NCI-H1694 treated with DMSO at 0.1 percent for 48 hours (cell line): ENCODE measurements at places on chromosomes 6 and 20.

DNA sequence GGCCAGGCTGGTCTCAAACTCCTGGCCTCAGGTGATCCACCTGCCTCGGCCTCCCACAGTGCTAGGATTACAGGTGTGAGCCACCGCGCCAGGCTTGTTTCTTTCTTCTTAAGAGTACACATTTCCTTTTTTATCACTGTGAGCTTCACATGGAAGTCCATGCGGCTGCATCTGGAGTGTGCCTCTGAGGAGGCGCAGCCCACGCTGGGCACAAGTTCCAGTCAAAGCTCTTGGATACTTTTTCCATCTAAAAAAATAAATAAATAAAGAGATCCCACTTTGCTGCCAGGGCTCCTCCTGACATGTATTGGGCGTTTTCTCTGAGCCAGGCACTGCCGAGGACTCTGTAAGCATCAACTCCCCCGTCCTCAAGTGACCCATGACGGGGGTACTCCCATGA lies 123.0 kb downstream of the PREX1 start:
- DNase-seq, result no peak

GRCh38 chr20:1394686-1395085 lies 1.8 kb upstream of the FKBP1A start:
- no peak for DNase-seq

- no peak for DNase-seq
Measured at GRCh38 chr20:21340991-21341697, 38.0 kb downstream of the XRN2 start.

DNA sequence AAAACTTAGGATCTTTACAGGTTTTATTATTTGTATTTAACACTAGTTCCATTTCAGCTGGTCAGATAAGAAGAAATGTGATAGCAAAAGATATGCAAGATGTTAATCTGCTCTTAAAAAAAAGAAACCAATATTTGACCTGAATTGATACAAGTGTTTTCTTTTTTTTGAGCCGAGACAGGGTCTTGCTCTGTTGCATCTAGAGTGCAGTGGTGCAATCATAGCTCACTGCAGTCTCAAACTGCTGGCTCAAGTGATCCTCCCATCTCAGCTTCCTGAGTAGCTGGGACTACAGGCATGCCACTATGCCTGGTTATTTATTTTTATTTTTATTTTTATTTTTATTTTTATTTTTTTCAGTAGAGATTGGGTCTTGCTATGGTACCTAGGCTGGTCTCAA lies 133.0 kb downstream of the GMPR start:
- DNase-seq, result no peak

DNA sequence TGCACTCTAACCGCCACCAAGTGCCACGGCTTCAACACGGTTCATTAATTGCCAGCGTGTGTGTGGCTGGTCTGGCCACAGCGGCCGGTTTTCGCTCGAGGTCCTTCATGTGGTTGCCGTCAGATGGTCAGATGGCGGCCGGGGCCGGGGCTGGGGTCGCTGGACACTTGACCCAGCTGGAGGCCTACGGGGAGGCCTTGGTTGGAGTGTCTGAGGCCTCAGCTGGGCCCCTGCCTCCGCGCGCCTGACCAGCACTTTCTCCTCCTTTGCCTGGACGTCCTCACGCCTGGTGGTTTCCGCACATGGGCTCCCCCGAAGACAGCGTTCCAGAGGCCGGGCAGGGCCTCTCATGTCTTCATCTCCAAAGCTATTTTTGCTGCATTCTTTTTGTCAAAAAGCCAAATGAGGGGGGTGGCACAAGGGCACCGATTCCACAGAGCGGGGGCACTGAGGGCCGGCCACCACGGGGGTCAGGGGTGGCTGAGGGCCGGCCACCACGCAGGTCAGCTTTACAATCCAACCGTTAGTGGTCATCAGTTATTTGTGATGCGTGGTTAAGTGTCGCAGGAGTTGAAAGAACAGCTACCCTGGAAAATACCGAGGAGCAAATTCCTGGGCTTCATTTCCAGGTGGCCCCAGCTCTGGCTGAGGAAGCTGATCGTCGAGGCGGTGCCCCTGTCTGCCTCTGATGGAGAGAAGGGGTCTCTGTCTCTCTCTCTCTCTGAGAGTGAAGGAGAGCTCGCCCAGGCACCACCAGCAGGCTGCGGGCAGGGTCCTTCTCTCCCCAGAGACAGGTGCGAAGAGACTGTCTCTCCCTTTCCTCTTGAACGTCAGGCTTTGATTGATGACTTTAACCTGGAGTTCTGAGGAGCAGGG lies 50.5 kb upstream of the FRMD1 start:
- DNase-seq, result no peak

GRCh38 chr6:149482545-149483333 lies 2.1 kb downstream of the ZC3H12D start:
- no peak for DNase-seq

GRCh38 chr6:23213193-23213592 lies 643.8 kb downstream of the HDGFL1 start:
- DNase-seq, result no peak

DNA sequence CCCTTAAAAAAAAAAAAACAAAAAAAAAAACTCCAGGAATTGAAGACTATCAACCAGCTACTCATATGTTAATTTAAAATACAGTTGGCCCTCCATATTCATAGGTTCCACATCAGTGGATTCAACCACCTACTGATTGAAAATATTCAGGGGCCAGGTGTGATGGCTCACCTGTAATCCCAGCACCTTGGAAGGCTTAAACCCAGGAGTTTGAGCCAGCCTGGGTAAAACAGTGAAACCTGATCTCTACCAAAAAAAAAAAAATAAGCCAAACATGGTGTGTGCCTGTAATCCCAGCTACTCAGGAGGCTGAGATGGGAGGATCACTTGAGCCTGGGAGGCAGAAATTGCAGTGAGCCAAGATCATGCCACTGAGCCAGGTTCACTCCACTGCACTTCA lies 72.4 kb upstream of the SMIM8 start:
- no peak for DNase-seq

- no peak for DNase-seq
Measured at GRCh38 chr20:50299325-50299629, 108.6 kb downstream of the CEBPB start.

DNA sequence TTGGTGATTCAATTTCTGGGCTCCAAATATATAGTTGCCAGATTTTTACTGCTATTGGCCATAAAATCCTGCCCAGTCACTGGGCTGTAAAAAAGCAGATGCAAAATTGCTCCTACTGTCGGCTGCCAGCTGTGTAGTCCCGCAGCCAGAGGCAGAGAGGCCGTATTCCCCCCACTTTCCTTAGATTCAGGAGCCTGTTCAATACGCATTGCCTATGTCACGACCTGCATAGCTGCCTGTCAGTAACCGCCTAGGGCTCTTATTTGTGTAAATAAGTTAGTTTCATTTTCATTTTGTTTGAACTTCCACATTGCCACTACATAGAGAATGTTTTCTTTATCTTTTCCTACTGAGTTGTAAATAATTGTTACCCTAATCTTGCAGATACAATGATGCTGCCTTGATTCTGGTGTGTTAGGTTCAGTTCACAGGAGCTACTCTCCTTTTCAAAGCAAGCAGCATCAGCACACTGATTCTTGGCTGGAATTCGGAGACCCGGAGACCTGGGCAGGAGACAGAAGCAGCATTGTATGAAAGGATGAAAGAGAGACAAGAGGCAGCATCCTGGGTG lies 46.0 kb upstream of the UST start:
- no peak for DNase-seq

- no peak for DNase-seq
Measured at GRCh38 chr6:129621252-129621651, 88.7 kb downstream of the ARHGAP18 start.
